ENCODE measurements at places on chromosomes 11 and 22. TPM values are rescaled to one million over a fixed set of nuclear protein-coding genes. Genes with fewer than 3 reads are reported as not detected.

The PIWIL4 gene
- 1.3 TPM for total RNA-seq

GRCh38 chr11:15141381-15141780 lies 26.7 kb downstream of the INSC start:
- no peak for DNase-seq

DNA sequence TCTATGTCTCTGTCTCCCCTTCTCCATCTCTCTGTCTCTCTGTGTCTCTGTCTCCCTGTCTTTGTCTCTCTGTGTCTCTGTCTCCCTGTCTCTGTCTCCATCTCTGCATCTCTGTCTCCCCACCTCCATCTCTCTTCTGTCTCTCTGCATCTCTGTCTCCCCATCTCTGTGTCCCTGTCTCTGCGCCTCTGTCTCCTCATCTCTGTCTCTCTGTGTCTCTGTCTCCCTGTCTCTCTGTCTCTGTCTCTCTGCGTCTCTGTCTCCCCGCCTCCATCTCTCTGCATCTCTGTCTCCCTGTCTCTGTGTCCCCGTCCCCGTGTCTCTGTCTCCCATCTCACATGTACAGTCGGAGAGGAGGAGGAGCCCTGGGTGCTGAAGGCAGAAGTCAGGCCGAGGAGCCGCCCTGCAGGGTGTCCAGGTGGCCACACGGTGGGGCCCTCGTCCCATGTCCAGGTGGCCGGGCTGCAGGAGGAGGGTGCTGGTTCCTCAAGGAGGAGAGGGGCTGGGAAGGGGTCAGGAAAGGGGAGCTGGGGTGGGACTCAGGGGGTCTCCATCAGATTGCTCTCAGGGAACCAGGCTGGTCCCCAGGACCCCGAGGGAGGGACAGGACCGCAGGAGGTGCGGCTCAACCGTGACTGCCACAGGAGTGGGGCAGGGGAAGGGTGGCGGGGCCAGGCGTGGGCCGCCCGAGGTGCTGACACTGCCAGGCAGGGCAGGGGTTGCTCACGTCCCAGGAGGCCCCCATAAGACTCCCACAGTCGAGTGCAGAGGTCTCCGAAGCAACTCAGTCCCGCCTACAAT lies 25.6 kb upstream of the TH start:
- DNase-seq = peak; percentile 73

- no peak for DNase-seq
These were observed 13.0 kb downstream of the NCF4 start for GRCh38 chr22:36873614-36874308.

The ZFTA gene
- 2.2 TPM for total RNA-seq

DNA sequence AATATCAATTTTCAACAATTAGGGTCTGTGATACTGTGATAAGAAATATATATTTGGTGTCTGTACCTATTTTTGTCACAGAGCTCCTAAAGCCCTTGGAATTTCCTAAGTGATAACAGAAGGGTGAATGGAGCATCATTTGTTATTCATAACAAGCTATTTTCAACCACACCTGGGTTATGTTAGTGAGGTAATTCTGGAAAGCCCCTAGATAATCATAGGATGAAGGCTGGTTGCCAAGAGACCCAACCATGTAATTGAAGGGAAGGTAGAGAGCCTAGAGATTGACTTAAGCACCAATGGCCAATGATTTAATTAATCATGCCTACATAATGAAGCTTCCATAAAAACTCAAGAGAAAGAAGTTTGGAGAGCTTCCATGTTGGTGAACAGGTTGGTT lies 109.4 kb downstream of the KIF18A start:
- no peak for DNase-seq

The CLDN5 gene
- total RNA-seq = 1.7 TPM

The KCNJ11 gene
- total RNA-seq = not detected

The KIF18A gene
- 10.6 TPM for total RNA-seq

GRCh38 chr11:77467233-77467632 lies 6.7 kb downstream of the PAK1 start:
- no peak for DNase-seq

DNA sequence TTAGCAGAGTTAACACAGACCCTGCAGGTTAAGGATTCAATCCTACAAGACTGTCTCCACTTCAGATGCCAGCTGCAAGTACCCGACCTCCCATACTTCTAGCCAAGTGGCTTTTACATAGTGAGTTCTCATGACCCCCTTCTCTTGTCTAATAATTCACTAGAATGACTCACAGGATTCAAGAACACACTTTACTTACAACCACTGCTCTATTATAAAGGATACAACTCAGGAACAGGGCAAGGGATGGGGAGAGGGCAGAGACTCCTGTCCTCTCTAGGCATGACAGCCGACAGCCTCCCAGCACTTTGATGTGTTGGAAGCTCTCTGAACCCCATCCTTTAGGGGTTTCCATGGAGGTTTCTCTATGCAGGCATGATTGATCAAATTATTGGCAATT lies 60.0 kb downstream of the MYO18B start:
- no peak for DNase-seq

DNA sequence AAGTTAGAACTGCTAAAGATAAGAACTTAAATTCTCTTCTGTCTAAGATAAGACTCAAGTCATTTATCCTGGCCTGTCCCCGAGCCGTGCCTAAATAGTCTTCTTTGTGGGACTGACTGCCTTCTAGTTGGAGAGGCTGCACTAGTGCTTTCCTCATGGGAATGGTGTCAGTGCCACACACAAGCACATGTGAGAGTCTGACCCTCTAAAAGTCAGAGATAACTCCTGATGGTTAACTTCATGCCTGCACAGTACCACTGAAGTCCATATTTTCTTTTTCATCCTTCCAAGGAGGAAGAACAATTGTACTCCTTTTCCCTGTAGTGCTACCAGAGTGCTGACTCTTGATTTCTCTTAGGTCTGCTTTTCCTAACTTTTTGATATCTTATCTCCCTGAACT lies 309.7 kb downstream of the TMEM135 start:
- no peak for DNase-seq

The TMEM132A gene
- total RNA-seq = not detected

GRCh38 chr11:127205688-127206217 lies 205.2 kb upstream of the KIRREL3 start:
- no peak for DNase-seq
